H1 (cell line): ENCODE measurements at places on chromosomes 3 and 15.

DNA sequence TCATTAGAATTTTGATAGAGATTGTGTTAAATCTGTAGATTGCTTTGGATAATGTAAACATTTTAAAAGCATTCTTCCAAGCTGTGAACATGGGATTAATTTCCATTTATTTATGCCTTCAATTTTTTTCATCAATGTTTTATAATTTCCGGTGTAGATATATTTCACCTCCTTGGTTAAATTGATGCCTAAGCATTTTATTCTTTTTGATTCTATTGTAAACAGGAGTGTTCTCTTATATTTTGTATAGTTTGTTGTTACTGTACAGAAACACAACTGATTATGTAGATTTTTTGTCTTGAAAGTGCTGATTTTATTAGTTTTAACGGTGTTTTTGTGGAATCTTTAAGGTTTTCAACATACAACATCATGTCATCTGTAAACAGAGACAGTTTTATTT is 355.0 kb downstream of the EDEM1 start:
- DNase-seq: no peak
- no peaks in the 10 kb centered on the region for H3K4me1 ChIP-seq
- H3K27ac ChIP-seq: no peak overlapping the region
- no peak overlapping the region for H3K4me3 ChIP-seq

- no peak overlapping the region; the same call in 1 of the 2 replicates for H3K27ac ChIP-seq
- peaks cover 6% of the 10 kb centered on the region for H3K4me1 ChIP-seq
- H3K4me3 ChIP-seq: no peak overlapping the region
- no peaks in the 10 kb centered on the region for H3K27me3 ChIP-seq
- no peaks in the 10 kb centered on the region for H3K36me3 ChIP-seq
Observed at GRCh38 chr3:143383421-143383820, 263.9 kb downstream of the CHST2 start.

- no peak for DNase-seq
- H3K4me1 ChIP-seq: no peaks in the 10 kb centered on the region
- H3K27ac ChIP-seq: no peak overlapping the region
- H3K27me3 ChIP-seq: no peaks in the 10 kb centered on the region
Observed at GRCh38 chr3:123335007-123335670, 113.8 kb downstream of the ADCY5 start.

- DNase-seq: no peak
- no peaks in the 10 kb centered on the region; the same call in 1 of the 2 replicates for H3K4me1 ChIP-seq
- H3K27me3 ChIP-seq: no peaks in the 10 kb centered on the region
- no peaks in the 10 kb centered on the region for H3K36me3 ChIP-seq
Observed at GRCh38 chr3:171278299-171278590, 182.0 kb downstream of the TNIK start.

- H3K27ac ChIP-seq: no peak overlapping the region
- peaks cover 3% of the 10 kb centered on the region for H3K4me1 ChIP-seq
- H3K36me3 ChIP-seq: no peaks in the 10 kb centered on the region
- no peak for DNase-seq
- H3K27me3 ChIP-seq: no peaks in the 10 kb centered on the region
- H3K4me3 ChIP-seq: peak overlapping the region; percentile 86
Observed at GRCh38 chr3:25661694-25662437, 2.8 kb downstream of the TOP2B start.

DNA sequence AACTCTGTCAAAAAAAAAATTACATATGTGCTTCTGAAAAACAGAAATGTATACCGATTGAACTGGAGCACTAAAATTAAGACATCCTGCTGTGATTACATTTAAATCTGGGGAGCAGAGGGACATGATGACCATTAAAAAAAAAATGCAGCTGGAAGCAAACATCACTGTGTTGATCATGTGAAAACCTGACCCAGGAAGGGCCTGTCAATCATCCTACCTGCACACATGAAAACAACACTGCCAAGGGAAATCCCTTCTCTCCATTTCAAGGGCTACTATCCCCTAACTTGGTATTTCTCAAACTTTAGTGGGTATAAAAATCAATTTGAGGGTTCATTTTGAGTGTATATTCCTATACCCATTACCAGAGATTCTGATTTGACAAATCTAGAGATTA is 719.9 kb upstream of the CBLB start:
- H3K36me3 ChIP-seq: no peaks in the 10 kb centered on the region
- H3K27ac ChIP-seq: no peak overlapping the region
- H3K27me3 ChIP-seq: no peaks in the 10 kb centered on the region
- no peak overlapping the region for H3K4me3 ChIP-seq
- H3K4me1 ChIP-seq: no peaks in the 10 kb centered on the region
- no peak for DNase-seq

GRCh38 chr15:89761009-89761831 is 10.2 kb upstream of the MESP1 start:
- H3K27me3 ChIP-seq: no peaks in the 10 kb centered on the region
- no peaks in the 10 kb centered on the region for H3K36me3 ChIP-seq
- DNase-seq: no peak
- H3K4me1 ChIP-seq: no peaks in the 10 kb centered on the region

GRCh38 chr3:169196789-169197188 is 466.7 kb downstream of the MECOM start:
- H3K36me3 ChIP-seq: no peaks in the 10 kb centered on the region
- H3K4me1 ChIP-seq: no peaks in the 10 kb centered on the region
- H3K4me3 ChIP-seq: no peak overlapping the region
- H3K27me3 ChIP-seq: no peaks in the 10 kb centered on the region

- H3K4me1 ChIP-seq: no peaks in the 10 kb centered on the region
- H3K27me3 ChIP-seq: no peaks in the 10 kb centered on the region
- no peak overlapping the region for H3K27ac ChIP-seq
Observed at GRCh38 chr3:29537889-29538609, 257.2 kb downstream of the RBMS3 start.

GRCh38 chr3:70973558-70973957 is 610.0 kb downstream of the FOXP1 start:
- peaks cover 33% of the 10 kb centered on the region; the same call in 1 of the 2 replicates for H3K36me3 ChIP-seq
- no peaks in the 10 kb centered on the region for H3K27me3 ChIP-seq
- no peak overlapping the region for H3K4me3 ChIP-seq
- peaks cover 15% of the 10 kb centered on the region for H3K4me1 ChIP-seq
- no peak for DNase-seq
- H3K27ac ChIP-seq: no peak overlapping the region

DNA sequence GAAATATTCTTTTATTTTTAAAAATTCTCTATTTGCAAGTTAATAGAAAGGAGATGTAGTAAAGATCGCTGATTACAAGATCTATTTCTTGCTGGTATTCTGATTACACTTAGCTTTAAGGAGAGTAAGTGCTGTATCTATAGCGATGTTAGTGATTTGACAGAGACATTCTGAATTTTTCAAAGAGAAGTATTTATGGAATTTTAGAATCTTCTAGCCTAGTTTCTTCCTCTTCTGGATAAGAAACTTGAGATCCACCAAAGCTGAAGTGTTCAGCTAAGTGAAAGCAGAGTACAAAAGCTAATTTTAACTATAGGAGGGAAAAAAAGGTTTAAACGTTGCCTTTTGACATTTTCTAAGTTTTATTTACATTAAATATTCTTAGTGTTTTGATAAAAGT is 72.1 kb upstream of the RARB start:
- H3K27ac ChIP-seq: no peak overlapping the region
- H3K27me3 ChIP-seq: no peaks in the 10 kb centered on the region
- H3K4me1 ChIP-seq: no peaks in the 10 kb centered on the region

DNA sequence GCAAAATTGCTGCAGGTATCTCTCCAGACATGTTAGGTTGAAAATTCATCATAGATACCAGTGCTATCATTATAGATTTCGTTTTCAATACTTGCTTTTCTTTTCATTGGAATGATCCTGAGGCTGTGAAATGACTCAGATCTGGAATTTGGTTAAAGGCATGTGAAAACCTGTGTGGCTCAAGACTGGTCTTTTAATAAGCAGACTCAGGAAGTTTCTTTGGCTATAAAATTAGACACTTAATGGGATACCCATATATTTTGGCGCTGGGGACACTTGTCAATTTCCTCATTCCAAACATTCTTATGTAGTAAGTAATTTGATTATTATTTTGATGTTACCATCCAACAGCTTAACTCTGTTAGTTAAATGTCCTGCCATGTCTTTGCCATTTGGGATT is 1041.1 kb upstream of the GBE1 start:
- DNase-seq: no peak
- H3K27me3 ChIP-seq: no peaks in the 10 kb centered on the region
- no peak overlapping the region for H3K4me3 ChIP-seq
- no peak overlapping the region for H3K27ac ChIP-seq

DNA sequence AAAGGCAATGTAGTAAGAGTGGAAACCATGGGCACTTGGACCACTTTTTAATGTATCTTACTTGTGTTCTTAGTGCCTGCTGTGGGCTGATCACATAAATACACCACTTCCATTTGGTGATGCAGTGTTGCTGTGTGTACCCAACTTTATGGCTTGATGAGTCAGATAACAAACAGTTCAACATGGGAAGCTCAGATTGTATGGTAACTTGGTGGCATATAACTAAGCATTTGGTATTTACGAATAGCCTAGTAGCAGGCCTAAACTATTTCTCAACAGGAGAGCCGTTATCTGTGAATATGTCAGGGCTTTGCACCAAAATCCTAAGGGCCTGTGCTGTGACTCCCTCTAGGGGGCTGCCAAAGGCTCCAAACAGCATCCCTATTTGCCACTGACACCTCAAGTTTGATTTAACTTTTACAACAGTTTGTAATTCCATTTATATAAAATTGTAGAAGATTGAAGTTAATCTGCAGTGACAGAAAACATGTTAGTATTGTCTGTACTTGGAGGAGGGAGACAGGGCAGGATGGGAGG is 640.4 kb upstream of the CADM2 start:
- H3K27me3 ChIP-seq: no peaks in the 10 kb centered on the region
- no peak overlapping the region for H3K27ac ChIP-seq
- peak; percentile 5 for DNase-seq
- H3K4me1 ChIP-seq: no peaks in the 10 kb centered on the region

- DNase-seq: no peak
- H3K27ac ChIP-seq: no peak overlapping the region
- no peaks in the 10 kb centered on the region for H3K36me3 ChIP-seq
- H3K27me3 ChIP-seq: no peaks in the 10 kb centered on the region
- no peak overlapping the region for H3K4me3 ChIP-seq
Observed at GRCh38 chr3:175777495-175777894, 918.4 kb downstream of the NAALADL2 start.

DNA sequence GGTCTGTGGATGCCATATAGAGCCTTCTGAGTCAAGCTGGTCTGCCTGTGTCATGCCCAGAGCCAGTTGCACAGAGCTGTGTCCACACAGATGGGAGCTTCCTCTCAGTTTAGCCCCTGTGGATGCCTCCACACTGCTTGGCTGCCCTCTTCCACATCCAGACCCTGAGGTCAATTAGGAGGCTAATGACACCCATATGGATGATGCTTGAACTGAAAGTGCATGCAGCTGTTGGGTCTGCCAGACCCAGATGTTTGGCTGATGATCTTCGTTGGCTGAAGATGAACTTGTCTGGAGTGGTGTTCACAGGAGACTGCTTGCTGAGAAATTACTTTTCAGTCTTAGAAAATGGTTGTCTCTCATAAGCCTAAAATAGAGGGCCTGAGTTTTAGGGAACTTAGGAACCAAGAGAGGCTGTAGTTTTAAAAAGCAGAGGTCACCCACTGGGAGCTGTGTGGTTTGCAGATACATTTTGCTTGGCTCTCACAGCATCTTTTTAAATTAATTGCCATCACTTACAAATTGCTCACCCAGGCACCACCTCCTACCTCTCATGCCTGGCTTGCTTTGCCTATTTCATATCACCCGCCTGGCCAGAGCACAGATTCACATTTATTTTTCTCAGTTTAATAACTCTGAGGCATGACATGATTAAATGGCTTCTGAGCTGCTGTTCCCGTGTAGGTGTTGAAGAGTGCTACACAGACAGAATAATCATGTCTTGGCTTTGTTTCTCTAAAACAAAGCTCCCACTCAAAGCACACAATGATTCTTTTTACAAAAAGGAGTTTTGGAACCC is 176.1 kb downstream of the MINAR1 start:
- no peak for DNase-seq
- H3K27ac ChIP-seq: no peak overlapping the region
- H3K27me3 ChIP-seq: no peaks in the 10 kb centered on the region
- no peak overlapping the region for H3K4me3 ChIP-seq
- H3K4me1 ChIP-seq: no peaks in the 10 kb centered on the region
